ENCODE measurements at places on chromosomes 13 and 19. TPM values are rescaled to one million over a fixed set of nuclear protein-coding genes. Genes with fewer than 3 reads are reported as not detected.

DNA sequence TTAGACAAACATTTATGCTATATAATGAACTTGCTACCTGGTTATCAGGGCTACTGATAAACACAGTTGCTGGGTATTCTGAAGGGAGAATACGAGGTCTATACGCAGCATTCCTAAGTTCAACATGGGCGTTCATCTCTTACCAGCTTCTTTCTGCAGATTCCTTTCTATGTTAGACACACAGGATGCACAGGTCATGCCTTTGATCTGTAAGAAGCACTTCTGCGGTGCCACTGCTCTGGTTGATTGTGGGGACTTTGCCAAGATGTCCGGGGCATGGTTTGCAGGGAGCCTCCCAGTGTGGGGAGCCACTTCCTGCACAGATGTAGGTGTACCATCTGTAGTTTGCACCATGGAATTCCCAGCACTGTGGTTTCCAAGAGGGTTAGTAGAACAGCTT lies 40.9 kb downstream of the ATP7B start:
- no peak for DNase-seq

DNA sequence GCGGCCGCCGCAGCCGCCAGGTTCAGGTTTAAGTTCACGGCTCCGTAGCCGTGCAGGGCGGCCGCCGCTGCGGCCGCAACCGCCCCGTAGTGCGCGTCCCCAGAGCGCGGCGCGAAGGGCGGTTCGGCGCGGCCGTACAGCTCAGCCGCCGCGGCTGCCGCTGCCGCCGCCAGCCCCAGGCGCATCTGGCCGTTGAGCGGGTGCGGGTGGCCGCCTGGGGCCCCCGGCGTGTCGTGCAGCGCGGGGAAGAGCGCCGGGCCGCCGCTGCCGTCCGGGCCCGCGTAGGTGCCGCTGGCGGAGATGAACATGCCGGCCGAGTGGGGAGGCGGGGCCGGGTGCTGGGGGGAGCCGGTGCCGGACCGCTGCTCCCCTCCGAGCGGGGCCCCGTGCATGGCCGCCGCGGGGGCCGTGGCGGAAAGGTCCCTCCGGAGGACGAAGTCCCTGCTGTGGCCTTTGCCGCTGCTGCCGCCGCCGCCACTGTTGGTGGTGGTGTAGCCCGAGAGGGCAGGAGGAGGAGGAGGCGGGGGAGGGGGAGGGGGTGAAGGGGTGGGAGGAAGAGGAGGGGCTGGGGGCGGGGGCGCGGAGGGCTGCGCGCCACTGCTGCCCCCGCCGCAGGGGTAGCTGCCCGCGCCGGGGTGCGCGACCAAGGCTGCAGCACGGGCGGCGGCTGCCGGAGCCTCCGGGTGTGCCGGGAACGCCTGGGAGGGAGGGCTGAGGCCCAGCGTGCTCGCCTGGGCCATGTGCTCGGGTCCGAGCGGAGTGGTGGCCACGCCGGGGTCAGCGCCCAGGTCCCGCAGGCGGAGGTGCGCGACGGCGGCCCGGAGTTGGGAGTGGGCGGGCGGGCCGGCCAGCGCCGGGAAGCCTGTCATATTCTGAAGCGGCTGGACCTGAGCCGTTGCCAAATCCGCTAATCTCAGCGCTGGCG lies 654 bp downstream of the ZIC5 start:
- no peak for DNase-seq

DNA sequence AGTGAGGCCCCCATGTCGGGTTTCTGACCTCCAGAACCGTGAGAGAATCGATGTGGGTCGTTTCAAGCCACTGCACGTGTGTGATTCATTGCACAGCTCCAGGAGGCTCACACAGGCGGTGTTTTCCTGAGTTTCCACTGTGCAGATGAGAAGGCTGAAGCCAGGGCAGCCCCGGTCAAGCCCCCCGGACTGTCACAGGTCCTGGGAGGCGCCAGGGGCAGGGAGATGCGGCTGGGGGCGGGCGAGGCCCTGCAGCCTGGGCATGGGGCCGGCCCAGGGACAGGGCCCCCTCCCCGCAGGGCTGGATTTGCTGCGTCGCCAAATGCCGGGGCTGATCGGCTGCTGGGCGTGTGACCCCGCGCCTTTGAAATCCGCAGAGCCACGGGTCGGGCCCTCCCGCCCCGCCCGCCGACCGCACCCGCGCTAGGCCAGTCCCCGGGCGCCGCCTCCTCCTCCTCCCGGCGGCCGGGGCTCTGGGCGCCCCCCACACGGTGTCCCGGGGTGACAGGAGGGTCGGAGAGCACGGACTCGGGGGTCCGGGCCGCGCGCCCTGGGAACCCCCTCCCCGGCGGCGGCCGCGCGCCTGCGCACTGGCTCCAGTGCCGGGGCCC lies 9.9 kb upstream of the MKNK2 start:
- DNase-seq = peak; percentile 84

- DNase-seq = no peak
These were observed 50.0 kb downstream of the FRY start for GRCh38 chr13:32081591-32081990.

- no peak for DNase-seq
These were observed 2.9 kb downstream of the KLF2 start for GRCh38 chr19:16327501-16327900.

GRCh38 chr13:99215184-99215830 lies 14.7 kb downstream of the UBAC2 start:
- DNase-seq = no peak

The RNF113B gene
- 0.15 TPM for polyA plus RNA-seq
